MCF 10A (cell line): ENCODE measurements at places on chromosomes 3 and 15. TPM values are rescaled to one million over a fixed set of nuclear protein-coding genes. Genes with fewer than 3 reads are reported as not detected.
A peak's percentile ranks its signal among the peaks of the same experiment; 100 is the strongest.

DNA sequence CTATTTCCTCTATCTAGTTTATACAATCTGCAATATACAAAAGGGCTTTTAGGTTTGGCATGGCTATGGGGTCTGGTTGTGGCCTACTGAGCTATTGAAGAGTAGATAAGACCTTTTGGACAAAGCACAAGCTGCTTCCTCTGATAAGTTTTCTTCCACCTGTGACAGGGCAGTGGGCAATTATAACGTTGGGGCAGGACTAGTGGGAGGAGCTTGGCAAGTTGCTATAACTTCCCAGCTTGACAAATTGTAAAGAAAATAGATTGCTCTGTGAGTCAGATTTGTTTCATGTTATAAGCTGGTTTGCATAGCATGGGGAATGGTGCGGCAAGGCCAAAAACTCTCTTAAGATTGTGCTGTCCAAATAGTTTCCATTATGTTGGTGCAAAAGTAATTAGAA lies 64.9 kb downstream of the SLC7A14 start:
- peak; percentile 4 for DNase-seq

DNA sequence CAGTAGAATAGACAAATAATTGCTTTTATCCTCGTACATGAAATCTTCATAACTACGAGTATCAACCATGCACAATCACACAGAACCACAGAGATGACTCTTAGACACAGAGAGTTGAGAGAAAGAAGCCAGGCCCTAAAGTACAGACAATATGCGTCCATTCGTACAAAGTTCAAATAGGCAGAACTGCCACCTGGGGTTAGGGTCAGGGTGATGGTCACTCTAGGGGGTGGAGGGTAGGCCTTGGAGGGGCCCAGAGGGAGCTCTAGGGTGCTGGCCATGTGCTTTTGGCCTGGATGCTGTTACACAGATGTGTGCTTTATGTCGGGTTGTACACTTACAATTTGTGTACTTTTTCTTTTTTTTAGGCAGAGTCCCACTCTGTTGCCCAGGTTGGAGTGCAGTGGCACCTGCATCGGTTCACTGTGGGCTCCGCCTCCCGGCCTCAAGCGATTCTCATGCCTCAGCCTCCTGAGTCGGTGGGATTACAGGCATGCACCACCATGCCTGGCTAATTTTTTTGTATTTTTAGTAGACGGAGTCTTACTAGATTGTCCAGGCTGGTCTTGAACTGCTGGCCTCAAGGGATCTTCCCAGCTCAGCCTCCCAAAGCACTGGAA lies 65.9 kb upstream of the KLF13 start:
- no peak for DNase-seq

DAZL gene
- total RNA-seq = not detected in 2 replicates

- DNase-seq = peak; percentile 75
These were observed 36.9 kb upstream of the HERC1 start for GRCh38 chr15:63870487-63871209.

APEH gene
- 95.8 and 127 TPM in 2 replicates for total RNA-seq

- peak; percentile 94 for DNase-seq
These were observed 27.0 kb downstream of the ALDH1A2 start for GRCh38 chr15:58038426-58039078.

- no peak for DNase-seq
These were observed 1.1 kb downstream of the TNNC1 start for GRCh38 chr3:52452570-52453221.

POMGNT2 gene
- 6.2 and 7.3 TPM in 2 replicates for total RNA-seq

DNA sequence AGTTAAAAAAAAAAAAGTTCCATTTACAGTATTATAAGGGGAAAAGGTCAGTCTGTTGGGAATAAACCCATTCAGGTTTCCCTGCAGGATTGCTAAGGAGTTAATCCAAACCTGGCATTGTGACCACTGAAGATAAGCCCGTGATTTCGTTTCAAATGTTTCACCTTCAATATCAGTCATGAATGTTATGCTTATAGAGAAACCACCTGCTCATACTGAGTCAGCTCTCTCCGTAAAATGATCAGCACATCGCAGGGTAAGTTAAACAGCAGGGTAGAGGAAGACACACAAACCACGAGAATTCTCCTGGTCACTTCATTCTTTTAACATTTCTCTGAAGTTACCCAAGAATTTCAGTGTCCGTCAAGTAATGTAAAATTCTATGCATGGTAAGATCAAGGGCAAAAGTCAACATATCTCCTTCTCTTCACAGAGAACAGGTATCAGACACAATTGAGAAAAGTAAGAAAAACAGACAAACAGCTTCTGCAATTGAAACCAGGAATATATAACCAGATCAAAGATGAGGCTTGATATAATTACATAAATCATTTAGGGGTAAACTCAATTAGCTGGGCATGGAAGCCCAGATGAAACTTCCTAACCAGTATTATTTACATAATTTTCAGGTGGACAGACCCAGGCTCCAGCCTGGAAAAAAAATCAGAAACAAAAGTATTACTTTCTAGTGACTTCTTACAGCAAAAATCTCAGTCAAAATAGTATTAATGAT lies 67.6 kb upstream of the ARHGEF3 start:
- DNase-seq = no peak

DNA sequence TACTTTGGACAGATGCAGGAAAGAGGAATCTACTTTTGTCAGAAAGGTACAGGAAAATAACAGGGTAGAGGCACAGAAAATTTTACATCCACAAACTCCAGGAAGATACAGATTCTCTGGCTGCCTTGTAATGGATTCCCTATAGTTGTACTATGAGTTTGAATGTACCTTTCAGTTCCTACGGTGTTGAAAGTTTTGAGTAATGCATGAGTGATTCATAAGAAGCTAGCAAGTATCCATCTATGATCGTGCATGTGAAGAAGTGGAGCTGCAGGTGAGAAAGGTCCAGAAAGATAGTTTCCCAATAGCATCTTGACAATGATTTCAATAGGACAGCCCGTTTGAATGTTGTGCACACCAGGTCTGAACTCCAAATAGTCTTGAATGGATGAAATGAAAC lies 786.5 kb upstream of the ROBO1 start:
- peak; percentile 8 for DNase-seq

LRRC31 gene
- not detected in 2 replicates for total RNA-seq

ERICH6 gene
- not detected in 2 replicates for total RNA-seq

- peak; percentile 39 for DNase-seq
These were observed 4.1 kb downstream of the MBNL1 start for GRCh38 chr3:152272771-152273242.

GRCh38 chr3:102084006-102084405 lies 234.7 kb downstream of the NFKBIZ start:
- DNase-seq = no peak

DNA sequence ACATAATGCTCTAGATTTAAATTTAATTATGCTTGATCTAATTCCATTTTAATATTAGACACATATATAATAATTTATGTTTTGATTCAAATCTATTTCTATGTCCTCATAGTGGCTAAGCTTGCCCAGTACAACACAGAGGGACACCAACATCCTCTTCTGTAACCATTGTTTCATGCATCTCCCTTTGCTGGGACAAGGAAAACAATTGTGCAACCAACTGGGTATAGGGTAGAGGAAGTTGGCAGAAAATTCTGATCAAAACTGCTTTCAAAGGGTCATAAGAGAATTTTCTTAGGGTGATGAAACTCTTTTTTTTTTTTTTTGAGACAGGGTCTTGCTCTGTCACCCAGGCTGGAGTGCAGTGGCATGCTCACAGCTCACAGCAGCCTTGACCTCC lies 121.4 kb upstream of the SGO1 start:
- no peak for DNase-seq

DNA sequence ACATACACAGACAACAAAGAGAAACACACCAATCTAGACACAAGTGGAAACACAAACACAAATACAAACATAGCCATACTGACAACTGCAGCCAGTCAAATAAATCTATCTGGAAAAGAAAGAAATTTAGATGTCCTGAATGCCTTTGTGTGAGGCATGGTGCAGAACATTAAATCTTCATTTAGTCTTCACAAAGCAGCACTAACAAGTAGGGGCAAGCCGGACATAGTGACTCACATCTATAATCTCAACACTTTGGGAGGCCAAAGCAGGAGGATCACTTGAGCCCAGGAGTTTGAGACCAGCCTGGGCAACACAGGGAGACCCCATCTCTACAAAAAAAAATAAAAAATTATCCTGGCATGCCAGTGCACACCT lies 11.7 kb downstream of the MEGF11 start:
- no peak for DNase-seq

TUSC7 gene
- not detected in 2 replicates for total RNA-seq

MUSTN1 gene
- total RNA-seq = 2.3 TPM in 1 of 2 replicates, not detected in the other

GRCh38 chr15:74400915-74401757 lies 32.6 kb downstream of the SEMA7A start:
- DNase-seq = peak; percentile 63

SUSD5 gene
- 3.4 and 3.8 TPM in 2 replicates for total RNA-seq

OCA2 gene
- not detected in 2 replicates for total RNA-seq

GRCh38 chr15:81160312-81161159 lies 26.5 kb downstream of the CFAP161 start:
- DNase-seq = peak; percentile 95

DNA sequence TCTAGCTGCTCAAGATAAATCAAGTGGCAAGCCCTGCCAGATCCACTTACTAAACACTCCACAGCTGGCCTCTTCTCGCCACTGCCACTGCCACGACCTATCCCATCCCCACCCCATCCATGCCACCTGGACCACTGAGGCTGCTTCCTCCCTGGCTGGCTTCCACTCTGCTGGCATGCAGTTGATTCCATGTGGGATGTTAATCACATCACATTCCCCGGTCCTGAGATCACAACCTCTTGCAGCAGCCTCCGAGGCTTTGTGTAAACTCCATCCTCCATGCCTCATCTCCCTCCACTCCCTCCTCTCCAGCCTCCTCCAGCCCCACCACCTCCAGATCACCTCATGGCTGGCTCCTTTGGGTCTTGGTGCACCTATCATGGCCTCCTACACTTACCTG lies 7.7 kb downstream of the NCKIPSD start:
- DNase-seq = no peak

GRCh38 chr3:126896067-126896441 lies 86.9 kb upstream of the PLXNA1 start:
- no peak for DNase-seq

DNA sequence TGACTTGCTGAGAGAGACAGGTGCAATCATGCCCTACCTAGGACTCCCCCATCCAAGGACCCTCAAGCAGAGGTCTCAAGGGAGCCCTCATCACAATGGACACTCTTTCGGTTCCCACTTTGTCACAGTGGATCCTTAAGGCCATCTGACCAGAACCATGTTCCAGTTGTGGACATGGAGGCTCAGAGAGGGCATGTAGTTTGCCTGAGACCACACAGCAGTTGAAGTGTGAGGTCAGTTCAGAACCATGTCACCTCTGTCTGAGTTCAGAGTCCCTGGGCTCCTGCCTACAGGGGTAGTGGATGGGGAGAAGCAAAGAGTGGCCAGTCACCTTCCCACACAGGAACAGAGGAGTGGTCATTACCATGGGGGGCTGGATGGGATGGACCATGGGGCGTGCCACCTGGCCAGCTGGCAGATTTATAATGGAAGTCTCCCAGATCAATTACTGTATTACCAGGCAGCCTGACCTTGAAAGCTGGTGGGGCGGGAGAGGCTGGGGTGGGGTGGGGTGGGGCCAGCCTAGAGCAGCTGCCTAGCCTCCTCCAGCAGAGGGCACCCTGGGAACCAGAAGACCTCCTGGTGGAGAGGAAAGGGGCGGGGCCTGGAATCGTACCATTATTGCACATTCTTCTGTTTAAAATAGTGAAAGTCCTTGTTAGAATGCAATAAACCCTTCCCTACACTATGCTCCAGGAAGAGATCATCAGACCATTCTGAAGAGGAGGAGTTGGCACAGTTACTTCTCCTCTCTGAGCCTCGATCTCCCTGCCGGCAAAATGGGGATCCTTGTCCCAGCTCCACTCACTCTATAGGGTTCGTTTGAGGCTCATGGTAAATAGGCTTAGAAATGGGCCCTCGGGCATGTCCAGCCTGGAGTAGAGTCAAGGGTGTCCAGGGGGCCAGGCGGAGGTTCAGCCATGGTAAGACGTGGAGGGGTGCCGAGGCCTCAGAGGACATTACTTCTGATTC lies 26.9 kb upstream of the LINGO1 start:
- peak; percentile 69 for DNase-seq

- peak; percentile 65 for DNase-seq
These were observed 439.7 kb downstream of the NTRK3 start for GRCh38 chr15:87816811-87817210.

DNA sequence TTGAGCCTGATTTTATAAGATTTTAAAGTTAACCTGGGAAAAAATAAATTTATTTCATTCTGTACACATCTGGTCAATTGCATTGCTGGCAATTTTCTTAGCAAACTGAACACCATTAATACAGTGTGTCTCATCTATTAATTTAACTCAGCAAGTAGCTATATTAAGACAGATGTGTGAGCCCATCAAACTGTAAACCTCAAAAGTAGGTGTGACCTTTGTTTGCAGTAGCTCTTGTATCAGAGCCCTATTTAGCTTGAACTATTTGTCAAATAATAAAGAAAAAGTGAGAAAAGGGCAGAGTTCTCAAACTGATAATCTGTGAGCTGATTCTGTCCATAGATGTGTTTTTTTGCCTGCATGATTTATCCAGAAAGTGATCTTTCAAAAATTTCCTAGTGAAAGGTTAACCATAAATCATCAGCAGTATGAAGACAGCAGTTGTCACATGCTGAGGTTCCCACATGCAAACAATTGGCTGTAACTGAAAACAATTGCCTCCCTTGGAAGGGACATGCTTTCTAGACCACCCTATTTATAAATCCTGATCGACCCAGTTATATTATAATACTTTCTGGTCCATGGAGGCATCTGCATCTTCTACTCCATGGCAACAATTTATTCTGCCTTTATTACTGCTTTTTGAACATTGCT lies 646.5 kb downstream of the NSUN3 start:
- no peak for DNase-seq

STAB1 gene
- not detected in 2 replicates for total RNA-seq

TF gene
- 0.12 and 0.19 TPM in 2 replicates for total RNA-seq

GRCh38 chr15:57866149-57866736 lies 159.7 kb downstream of the POLR2M start:
- peak; percentile 74 for DNase-seq

TTLL13 gene
- total RNA-seq = 0.47 TPM in 1 of 2 replicates, not detected in the other

- peak; percentile 73 for DNase-seq
These were observed 285.1 kb upstream of the MANF start for GRCh38 chr3:51099794-51100535.

DNA sequence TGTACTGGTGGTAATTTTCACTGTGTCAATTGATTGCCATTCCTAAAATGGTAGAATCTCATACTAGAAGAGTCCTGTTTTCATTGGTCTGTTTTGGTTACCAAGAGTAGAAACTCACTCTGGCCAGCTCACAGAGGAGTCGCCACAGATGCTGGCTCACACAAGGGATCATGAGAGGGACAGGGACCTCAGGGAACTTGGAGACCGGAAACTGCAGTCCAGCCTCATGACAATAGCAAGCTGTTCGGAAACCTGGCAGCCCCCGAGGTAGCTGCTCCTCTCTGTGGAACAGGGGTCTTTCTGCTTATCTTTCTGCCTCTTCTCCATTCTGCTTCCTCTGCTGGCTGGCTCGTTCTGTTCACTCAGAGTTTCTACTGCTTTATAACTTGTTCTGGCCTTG lies 192.9 kb downstream of the PLCL2 start:
- no peak for DNase-seq

- DNase-seq = no peak
These were observed 91.1 kb upstream of the MITF start for GRCh38 chr3:69648126-69648525.

GRCh38 chr3:140011611-140012277 lies 76.8 kb downstream of the CLSTN2 start:
- DNase-seq = no peak

CCDC80 gene
- 10.4 and 19.4 TPM in 2 replicates for total RNA-seq

GRCh38 chr3:140167600-140168281 lies 232.8 kb downstream of the CLSTN2 start:
- DNase-seq = no peak
